ENCODE measurements at places on chromosomes 13 and 19. TPM values are rescaled to one million over a fixed set of nuclear protein-coding genes. Genes with fewer than 3 reads are reported as not detected.

GRCh38 chr13:43448605-43449336, 338.0 kb downstream of the ENOX1 start:
- DNase-seq, result no peak
- no peaks in the 10 kb centered on the region for H3K36me3 ChIP-seq
- no peak overlapping the region for H3K4me3 ChIP-seq
- H3K27ac ChIP-seq, result no peak overlapping the region
- H3K27me3 ChIP-seq, result no peaks in the 10 kb centered on the region

DNA sequence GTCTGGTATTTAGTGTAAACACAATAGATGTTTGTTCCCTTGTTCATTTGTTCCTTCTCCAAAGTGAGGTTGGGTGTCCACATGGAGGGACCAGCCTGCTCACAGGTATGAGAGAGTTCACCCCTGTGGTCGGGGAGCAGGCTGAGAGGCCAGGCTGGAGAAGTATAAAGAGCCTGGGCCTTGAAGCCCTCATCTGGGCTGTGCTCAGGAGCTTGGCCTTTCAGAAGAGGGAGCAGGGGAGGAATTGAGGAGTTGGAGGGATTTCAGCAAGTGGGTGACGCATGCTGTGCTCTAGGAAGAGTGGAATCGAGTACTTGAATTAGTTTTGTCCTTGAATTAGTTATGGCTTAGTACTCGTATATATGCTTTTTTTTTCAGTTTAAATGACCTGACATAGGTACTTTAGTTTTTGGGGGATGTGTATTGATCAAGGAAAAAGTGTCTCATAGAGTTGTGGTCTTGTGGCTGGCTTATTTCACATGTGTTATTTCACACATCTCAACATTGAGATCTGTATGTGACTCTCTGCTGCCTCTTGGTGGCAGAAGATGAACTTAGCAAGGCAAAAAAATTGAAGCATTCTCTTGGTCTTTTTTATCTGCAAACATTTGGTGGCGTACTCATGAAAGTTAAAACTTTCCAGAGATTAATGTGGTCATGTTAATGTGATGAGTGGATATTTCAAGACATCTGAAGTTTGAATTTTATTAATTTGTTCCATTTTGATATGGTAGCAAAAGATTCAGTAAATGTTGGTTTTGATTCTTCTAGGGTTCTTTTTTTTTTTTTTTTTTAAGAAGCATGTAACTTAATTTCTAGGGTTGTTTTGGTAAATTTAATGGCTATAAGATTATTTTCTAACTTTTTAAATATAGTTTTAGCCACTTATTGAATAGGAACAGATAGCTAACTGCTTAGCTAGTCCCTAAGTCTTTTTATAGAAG, 54.3 kb downstream of the SLAIN1 start:
- no peaks in the 10 kb centered on the region for H3K4me1 ChIP-seq
- no peaks in the 10 kb centered on the region for H3K36me3 ChIP-seq
- no peak overlapping the region for H3K4me3 ChIP-seq
- H3K27me3 ChIP-seq, result peaks cover 23% of the 10 kb centered on the region
- H3K27ac ChIP-seq, result no peak overlapping the region

DNA sequence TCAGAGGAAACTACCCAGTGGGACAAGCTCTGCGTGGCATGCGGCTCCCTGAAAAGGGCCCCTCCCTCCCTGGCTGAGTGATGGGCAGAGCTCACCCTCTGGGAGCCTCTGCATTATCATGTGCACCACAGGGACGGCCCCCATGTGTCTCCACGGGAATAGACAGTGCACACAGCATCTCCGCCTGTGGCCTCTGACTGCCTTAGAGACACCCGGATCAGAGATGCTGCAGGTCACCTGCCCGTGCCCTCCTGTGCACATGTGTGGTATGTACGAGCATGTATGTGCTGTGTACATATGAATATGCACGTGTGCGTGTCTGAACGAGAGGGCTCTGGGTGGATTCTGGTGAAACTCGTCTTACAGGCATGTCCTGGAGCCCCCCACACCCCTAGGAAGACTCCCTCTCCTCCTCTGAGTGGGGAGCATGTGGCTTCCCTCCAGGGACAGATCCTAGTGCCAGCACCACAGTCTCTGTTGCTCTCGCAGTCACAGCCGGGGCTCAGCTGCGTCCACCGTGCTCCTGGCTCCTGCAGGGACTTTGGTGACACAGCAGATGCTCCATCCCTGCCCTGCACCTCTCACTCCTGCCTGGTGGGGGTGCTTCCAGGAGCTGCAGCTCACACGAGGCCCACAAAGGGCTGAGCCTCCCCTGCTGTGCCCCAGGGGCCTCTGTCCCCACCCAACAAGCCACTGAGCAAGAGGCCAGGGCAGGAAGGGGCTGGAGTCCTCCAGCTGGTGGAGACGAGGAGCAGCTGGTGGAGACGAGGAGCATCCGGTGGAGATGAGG, 19.6 kb downstream of the C13orf46 start:
- no peaks in the 10 kb centered on the region for H3K4me1 ChIP-seq
- H3K4me3 ChIP-seq, result no peak overlapping the region
- H3K36me3 ChIP-seq, result peaks cover 24% of the 10 kb centered on the region
- DNase-seq, result peak; percentile 68
- no peak overlapping the region for H3K27ac ChIP-seq
- H3K27me3 ChIP-seq, result no peaks in the 10 kb centered on the region

- H3K4me3 ChIP-seq, result no peak overlapping the region
- no peak for DNase-seq
- no peaks in the 10 kb centered on the region for H3K36me3 ChIP-seq
- H3K27ac ChIP-seq, result no peak overlapping the region
- peaks cover 2% of the 10 kb centered on the region for H3K27me3 ChIP-seq
These were observed 934.3 kb downstream of the DIAPH3 start for GRCh38 chr13:59229401-59229800.

GRCh38 chr19:17944301-17944700, 11.5 kb downstream of the CCDC124 start:
- H3K4me1 ChIP-seq, result peaks cover 9% of the 10 kb centered on the region
- no peak overlapping the region for H3K27ac ChIP-seq
- H3K36me3 ChIP-seq, result no peaks in the 10 kb centered on the region
- H3K27me3 ChIP-seq, result peaks cover 2% of the 10 kb centered on the region
- DNase-seq, result no peak

- H3K36me3 ChIP-seq, result peaks cover 2% of the 10 kb centered on the region
- no peak overlapping the region for H3K4me3 ChIP-seq
- no peaks in the 10 kb centered on the region for H3K27me3 ChIP-seq
- H3K4me1 ChIP-seq, result no peaks in the 10 kb centered on the region
These were observed 29.1 kb downstream of the SIGLEC5 start for GRCh38 chr19:51600940-51601580.

Gene PRDX2
- total RNA-seq, result 190 TPM

Gene PSG11
- total RNA-seq, result not detected

Gene GNA15
- not detected for total RNA-seq

Gene ZNF177
- total RNA-seq, result 4.4 TPM

All from chondrocyte (in vitro differentiated cells).